ENCODE measurements at places on chromosomes 5 and 9.

DNA sequence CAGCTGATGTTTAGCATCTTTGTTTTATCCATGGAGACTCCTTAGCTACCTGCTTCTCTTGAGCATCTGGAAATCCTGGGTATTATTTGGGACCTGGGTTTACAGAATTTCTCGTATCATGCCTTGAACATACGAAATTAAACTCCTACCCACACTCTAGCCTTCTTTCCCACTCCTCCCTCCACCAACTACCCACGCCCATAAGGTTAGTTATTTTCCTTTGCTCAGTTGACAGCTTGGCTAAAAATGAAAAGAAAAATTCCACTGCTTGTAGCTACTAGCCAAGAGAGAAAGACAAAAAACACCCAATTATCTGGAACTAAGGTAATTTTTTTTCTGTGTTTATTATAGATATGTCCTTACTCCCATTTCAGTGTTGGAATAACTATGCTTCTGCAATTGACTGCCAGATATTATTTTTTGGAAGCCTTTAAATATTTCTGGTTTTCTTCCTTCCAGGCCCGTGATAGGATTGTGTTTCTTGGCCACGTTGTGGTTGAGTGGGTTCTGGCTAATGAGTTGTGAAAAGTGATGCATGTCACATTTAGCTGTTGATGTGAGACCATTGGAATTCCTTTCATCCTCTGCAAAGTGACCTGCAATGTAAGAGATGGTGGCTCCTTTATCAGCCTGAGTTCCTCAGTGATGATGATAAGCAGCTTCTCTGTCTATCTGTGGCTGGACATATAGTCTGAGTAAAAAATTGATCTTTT is 308.1 kb downstream of the LRRC70 start:
- no peak for DNase-seq

GRCh38 chr9:36169708-36170107 is 520 bp downstream of the CCIN start:
- DNase-seq: no peak

- DNase-seq: peak; percentile 61
These were observed at the start of gene SPIN1 for GRCh38 chr9:88388203-88388885. SPIN1 (plus strand) TSS chr9:88388444; CDS start chr9:88426540, 38,096 bp downstream.

- DNase-seq: no peak
These were observed 38.8 kb downstream of the NFX1 start for GRCh38 chr9:33329117-33329563.

DNA sequence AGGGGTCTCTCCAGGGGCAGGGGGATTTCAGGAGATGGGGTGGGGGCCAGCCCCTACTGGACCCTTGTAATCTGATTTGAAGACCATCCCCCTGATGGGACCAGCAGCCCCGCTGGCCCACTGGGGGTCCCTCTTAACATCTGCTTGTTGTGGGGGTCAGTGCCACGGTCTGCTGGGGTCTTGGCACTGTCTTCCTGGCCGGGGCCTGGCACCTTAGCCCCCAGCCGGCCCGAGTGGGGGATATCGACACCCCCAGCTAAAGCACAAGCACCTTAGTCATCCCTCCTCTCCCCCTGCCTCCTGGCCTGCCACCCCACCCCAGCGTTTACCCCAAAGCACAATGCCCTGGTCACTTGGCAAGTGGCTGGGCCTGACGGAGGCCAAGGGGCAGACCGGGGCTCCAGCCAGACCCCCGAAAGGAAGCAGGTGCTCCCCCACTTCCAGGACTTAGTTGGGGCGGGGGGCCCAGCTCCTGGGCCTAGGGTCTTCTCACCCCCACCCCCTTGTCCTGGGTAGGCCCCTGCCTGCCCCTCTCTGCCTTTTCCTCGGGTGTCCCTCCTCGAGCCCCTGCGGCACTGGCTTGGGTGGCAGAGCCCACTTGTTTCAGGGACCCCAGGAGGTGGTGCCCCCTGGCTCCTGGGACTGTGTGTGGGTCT is 1.4 kb upstream of the NFX1 start:
- no peak for DNase-seq

GRCh38 chr9:135699440-135699839 is at the start of gene SOHLH1:
SOHLH1 (minus strand) TSS chr9:135699481; CDS start chr9:135699467, 14 bp downstream.
- DNase-seq: no peak

DNA sequence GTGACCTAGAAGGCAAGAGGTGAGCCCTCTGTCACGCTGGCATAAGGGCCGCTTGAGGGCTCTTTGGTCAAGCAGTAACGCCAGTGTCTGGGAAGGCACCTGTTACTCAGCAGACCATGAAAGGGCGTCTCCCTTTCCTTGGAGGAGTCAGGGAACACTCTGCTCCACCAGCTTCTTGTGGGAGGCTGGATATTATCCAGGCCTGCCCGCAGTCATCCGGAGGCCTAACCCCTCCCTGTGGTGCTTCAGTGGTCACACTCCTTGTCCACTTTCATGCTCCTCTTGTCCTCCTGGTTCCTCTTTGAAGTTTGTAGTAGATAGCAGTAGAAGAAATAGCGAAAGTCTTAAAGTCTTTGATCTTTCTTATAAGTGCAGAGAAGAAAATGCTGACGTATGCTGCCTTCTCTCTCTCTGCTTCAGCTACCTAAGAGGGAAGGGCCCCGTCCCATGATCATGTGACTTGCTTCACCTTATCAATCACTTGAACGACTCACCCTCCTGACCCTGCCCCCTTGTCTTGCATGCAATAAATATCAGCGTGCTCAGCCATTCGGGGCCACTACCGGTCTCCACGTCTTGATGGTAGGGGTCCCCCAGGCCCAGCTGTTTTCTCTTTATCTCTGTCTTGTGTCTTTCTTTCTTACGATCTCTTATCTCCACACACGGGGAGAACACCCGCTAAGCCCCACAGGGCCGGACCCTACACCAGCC is 16.7 kb upstream of the SCGB3A1 start:
- no peak for DNase-seq

DNA sequence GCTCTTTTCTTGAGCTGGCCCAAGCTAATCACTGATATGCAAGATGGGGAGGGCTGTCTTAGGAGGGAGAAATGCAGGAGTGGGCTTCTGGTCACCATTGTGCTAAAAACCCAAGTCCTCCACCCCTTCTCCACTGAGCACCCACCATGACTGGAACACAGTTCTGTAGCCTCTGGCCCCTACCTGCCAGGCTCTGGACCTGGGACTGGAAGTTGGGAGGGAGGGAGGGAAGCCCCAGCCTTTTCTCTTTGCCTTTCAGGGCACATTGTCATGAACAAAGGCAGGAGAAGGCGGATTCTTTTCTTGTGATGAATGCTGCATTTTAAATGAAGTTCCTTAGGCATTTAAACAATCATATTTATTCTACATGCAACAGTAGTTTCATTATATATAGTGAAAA is 559.1 kb upstream of the TRPC7 start:
- no peak for DNase-seq

GRCh38 chr5:156879665-156880285 is 29.7 kb downstream of the PPP1R2B start:
- no peak for DNase-seq

- DNase-seq: no peak
These were observed 186.8 kb downstream of the HSPA4 start for GRCh38 chr5:133238426-133239205.

- DNase-seq: no peak
These were observed 1717.1 kb downstream of the EFNA5 start for GRCh38 chr5:105953616-105954015.

GRCh38 chr9:69946800-69947437 is 96.7 kb upstream of the MAMDC2 start:
- DNase-seq: no peak

- no peak for DNase-seq
These were observed 176.1 kb downstream of the CETN3 start for GRCh38 chr5:90233476-90233875.

DNA sequence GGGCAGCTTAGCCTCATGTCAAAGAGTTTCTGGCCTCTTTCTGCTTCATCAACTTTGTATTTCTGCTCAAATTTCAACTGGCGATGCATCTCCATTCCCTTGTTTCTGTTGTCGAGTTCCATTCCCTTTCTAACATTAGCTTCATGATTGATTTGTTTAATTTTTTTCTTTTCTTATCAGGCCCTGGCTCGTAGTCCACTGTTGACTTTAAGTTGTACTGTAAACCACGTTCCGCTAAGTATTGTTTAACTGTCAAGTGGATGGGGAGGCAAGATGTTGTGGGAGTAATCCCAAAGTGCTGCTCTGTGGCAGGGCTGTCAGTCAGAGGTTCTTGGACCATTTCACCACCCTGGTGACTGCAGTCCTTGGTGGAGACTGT is 309.1 kb downstream of the PSAT1 start:
- no peak for DNase-seq

GRCh38 chr5:33037076-33037475 is 326.0 kb downstream of the NPR3 start:
- DNase-seq: no peak

- DNase-seq: no peak
These were observed 5.8 kb upstream of the MEF2C start for GRCh38 chr5:88888848-88889188.

DNA sequence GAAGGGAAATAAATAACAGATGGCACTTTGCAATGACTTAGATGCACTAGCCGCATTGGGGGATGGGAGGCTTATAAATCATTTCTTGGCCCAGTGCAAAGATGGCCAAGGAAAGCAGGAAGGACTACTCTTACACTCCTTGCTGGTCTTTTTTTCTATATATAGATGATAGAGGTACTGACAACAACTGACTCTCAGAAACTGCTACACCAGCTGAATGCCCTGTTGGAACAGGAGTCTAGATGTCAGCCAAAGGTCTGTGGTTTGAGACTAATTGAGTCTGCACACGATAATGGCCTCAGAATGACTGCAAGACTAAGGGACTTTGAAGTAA is 1.7 kb downstream of the CCNG1 start:
- no peak for DNase-seq

GRCh38 chr5:57693488-57694305 is 211.1 kb upstream of the ACTBL2 start:
- DNase-seq: no peak

DNA sequence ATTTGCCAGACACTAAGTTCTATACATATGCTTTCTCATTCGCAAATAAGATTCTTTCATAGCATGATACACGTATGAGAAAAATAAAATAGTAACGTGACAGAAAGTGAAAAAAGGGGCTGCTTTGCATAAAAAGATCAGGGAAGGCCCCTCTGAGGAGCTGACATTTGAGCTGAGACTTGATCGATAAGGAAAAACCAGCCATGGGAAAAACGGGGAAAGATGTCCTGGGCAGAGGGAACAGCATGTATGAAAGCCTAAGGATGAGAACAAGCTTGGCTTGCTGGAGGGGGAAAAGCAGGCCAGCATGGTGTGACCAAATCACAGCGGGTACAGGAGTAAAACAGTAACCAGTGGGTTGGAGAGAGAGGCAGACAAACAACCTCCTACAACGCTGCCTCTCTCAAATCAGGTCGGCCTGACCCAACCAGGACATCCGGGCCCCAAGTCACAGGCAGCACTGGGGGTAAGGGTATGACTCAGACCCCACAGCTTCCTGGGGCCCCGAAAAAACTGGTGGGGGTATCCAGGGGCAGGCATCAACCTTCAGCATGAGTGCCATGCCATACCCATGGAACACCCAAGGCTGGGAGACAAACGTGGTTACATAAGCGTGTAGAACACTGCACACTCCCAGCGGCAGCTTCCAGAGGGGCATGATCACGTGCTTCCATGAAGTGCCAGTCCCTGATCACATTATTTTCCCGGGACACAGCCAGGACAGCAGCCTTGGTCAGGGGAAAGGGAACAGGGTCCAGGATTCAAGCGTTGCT is 2.2 kb downstream of the TNIP1 start:
- peak; percentile 65 for DNase-seq

DNA sequence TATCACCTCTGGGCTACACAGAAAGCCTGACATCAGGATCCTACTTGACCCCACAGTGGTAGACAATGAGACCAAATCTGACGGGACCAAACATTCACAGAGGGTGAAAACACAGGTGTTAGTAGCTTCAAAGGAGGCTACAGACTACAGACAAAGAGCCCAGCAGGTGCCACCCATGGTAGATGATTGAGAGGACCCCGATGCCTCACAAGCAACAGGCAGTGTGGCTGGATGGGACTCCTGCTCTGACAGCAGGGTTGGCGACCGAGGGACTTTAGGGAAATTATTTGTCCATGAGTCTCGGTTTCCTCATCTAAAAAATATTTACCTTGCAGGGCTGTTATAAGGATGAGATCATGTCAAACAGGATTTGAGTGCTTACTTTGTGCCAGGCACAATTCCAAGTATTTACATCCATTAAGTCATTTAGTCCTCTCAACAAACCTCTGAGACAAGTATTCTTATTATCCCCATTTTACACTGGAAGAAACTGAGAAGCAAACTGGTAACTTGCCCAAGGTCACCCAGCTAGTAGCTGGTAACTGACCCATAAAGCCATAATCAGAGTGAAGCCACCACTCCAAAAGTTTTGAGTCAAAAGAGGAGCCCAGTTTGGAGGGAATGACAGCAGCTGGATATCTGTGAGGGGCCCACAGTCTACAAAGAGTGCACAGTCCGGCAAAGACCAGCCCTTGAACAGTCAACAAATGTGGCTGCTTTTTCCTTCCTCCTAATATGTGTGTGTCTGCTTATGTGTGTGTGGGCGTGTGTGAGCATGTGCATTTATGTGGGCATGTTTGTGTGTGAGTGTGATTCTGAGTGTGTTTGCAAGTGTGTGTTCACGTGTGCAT is 502.0 kb downstream of the BNC2 start:
- DNase-seq: no peak

DNA sequence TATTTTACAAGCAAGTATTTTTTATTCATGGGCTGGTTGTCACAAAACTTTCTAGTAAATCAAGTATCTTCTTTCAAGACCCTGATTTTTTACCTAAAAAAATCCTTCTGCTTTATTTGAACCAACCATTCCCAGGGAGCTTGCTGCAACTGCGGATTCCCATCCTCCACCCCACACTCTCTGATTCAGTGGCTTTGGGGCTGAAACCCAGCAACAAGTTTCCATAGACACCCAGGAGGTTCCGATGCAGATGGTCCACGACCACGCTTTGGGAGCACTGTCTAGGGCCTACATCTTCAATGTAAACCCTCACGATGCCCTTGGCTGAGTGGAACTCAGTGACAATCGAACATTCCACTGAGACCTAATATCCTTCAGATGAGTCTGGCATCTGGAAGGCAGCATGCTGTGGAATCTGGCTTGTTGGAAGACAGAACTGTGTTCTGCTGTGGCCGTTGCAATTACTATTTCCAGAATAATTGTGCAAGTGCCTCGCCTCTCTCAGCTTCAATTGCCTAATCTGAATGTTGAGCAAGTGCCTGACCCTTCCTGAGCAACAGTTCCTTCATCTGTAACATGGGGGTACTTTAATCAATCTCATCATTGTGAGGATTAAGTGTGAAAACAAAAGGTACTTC is 105.1 kb downstream of the INSYN2B start:
- DNase-seq: no peak

- DNase-seq: no peak
These were observed 67.4 kb upstream of the TBC1D9B start for GRCh38 chr5:179974946-179975712.

GRCh38 chr5:144093868-144094267 is 76.6 kb downstream of the YIPF5 start:
- no peak for DNase-seq

DNA sequence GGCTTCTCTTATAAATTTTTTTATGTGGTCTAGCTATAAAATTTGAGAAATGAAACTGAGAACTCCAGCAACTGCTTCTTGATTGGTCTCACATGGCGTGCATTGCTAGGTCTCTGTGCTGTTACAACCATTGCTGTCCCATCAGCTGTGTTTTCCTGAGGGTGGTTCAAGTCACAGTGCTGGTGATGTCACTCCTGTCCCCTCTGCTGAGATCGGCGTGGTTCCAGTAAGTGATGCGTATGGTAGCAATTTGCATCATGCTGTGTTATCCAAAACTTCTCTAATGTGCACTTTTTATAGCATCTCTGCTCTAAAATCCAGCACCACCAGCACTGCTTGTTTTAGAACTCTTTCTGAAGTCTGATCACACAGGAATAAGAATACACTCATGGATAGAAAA is 112.6 kb upstream of the ZNF608 start:
- no peak for DNase-seq

Data from activated CD8-positive, alpha-beta memory T cell treated with anti-CD3 and anti-CD28 coated beads for 48 hours (primary cell).